Pancreas (tissue), 10 donors: ENCODE measurements at places on chromosomes 11 and 22. TPM values are rescaled to one million over a fixed set of nuclear protein-coding genes. Genes with fewer than 3 reads are reported as not detected.

DNA sequence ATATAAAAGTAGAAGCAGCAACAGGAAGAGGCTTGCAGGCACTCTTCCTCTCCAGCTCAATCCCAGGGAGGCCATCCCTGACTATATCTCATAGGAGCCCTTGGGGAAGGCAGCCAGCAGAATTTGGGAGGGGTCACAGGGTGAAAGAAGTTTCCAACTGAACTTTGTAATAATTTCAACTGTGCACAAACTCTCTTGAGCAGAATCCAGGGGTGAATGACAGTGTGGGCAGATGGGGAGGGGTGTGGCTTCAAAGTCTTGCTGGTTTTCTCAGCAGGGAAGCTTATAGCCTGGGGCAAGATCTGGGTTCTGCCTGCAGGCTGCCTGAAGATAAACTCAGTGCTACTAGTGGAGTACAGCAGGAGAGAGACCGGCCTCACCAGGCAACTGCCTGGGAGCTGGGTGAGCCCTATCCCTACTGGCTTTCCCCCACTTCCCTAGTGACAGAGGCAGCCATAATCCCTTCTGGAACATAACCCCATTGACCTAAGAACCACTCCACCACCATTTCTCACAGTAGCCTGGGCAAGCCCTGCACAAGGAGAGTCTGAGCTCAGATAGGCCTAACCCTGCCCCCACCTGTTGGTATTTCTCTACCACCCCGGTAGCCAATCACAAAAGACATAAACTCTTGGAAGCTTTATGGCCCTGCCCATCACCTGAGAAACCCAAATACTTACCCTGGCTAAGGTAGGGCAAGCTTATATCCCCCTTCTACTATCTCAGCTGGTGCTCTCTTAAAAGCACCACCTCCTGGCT is 17.8 kb upstream of the TTC12 start:
- no peak for DNase-seq

DNA sequence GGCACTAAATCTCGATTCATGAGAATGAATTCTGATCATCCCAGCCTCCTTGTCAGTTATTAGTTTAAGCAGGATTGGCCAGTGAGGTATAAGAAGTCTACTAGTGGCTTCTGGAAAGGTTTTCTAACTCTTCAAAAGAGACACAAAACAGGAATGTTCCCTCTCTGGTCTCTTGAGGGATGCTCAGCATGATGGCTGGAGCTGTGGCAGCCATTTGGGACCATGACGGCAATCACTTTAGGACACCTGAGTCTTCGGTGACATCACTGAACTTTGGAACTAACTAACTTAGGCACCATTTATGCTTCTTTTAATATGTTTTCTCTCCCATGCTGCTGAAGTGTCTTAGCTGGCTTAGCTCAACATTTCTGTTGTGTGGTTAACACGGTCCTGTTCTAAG is 20.2 kb upstream of the CRY2 start:
- no peak for DNase-seq

GRCh38 chr11:77371646-77372045 is 70.2 kb upstream of the GDPD4 start:
- DNase-seq, result no peak

- no peak for DNase-seq
Observed at GRCh38 chr22:29937940-29938693, 55.1 kb downstream of the MTMR3 start.

GRCh38 chr11:32960553-32961164 is 55.0 kb upstream of the DEPDC7 start:
- no peak for DNase-seq

The OR8A1 gene
- polyA plus RNA-seq, result not detected

The USP2 gene
- 15.4 TPM for polyA plus RNA-seq

The DESI1 gene
- polyA plus RNA-seq, result 9.5 TPM

The SCN2B gene
- 0.04 TPM for polyA plus RNA-seq

The CWF19L2 gene
- polyA plus RNA-seq, result 3.2 TPM

The MYBPC3 gene
- 0.23 TPM for polyA plus RNA-seq

The HORMAD2 gene
- not detected for polyA plus RNA-seq
